CD8-positive, alpha-beta T cell (primary cell): ENCODE measurements at places on chromosomes 6 and 20. TPM values are rescaled to one million over a fixed set of nuclear protein-coding genes. Genes with fewer than 3 reads are reported as not detected.

- DNase-seq: no peak
Observed at GRCh38 chr6:108565091-108565766, 4.5 kb downstream of the FOXO3 start.

CGA gene
- not detected for total RNA-seq

HCK gene
- total RNA-seq: 0.14 TPM

MDFI gene
- not detected for total RNA-seq

DNA sequence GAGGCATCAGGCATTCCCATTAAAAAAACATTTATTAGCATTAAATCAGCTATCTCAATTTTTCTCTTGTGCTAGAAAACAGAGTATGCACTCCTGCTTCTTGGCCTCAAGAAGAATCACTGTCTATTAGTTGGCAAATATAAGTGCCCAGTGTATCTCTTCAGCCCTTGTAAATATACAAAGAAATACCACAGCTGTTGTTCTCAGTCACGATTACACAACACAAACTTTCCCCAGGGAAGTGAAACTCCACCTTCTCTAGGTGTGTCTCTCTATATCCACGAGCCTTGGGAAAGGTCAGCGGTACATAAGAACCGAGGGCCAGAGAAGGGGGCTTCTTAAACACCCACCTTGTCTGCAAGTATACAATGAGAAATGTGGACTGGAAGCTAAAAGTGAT is 194.7 kb downstream of the PKHD1 start:
- no peak for DNase-seq

LAMA2 gene
- 0.35 TPM for total RNA-seq

DNA sequence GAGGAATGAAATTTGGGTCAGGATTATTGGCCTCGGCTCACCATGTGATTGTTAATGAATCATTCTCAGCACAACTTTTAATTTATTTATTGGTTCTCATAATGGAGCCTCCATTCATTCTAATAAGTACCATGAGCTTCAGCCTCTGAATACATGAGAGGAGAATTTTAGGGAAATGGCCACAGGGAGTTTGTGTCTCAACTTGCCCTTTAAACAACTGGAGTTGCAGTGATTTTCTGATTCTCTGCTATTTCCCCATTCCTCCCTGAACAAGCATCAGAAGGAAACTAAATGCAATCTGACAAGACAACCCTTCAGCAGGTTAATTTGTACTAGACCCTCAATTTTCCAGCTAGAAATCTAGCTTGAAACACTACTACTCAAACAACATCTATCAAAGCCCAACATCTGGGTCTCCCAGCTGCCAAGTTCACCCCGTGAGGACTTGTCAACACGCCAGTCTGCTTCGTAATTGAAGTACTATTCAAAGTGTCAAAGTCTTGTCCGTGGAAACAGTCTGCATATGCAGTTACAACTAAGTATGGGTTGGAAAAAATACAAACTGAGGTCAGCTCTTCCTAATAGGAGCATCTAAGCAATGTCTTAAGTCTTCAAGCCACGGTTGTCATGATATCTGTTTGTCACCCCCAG is 235.4 kb downstream of the CDH4 start:
- no peak for DNase-seq

DNA sequence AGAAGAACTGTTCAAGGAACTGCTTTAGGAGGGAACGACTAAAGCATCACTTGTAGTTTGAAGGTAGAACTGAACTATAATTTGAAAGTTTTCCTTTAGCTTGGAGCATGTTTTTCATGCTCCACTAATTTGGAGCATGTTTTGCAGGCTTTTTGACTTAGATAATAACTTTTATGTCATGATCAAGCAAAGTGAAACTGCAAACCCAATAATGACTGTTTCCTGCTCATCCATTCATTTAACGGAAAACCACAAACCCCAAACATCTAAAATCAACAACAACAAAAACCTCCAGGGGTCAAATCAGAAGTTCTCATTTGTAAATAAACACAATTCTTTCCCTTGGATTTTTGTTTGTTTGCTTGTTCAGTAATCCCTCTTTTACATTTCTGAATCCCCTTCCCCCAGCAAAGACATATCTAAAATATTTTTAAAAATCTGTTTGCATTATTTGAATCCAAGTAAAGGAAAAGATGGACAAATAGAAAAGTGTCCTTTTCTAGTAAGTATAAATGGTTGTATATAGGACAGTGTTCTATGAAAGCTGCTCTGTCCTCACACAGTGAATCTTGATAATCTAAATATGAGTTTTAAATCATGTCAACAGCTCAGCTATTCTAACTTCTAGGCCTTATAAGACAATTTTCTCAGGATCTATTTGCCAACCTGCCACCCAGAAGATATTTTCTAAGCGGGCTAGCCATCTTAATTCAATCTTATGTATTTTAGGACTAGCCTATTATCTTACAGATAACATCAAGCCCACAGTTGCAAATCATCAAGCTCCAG is 2.6 kb downstream of the SIM1 start:
- DNase-seq: no peak

DNA sequence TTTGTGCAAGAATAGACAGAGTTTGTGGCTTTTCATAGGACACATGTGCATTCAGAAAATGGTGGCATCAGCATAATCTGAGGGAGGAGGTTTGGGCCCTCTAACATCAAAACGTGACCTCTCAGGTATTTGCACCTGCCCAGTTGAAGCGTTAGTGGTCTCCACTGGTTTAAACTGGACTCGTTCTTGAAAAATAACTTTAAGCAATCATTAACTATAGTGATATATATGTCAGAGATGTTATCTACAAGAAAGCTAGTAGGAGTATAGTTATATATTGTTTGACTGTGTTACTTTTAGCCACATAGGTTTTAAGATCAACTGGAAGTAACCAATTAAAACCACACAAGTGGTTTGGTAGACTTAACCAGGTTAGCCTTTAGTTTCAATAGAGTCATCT is 607.4 kb downstream of the MAFB start:
- DNase-seq: no peak

- no peak for DNase-seq
Observed at GRCh38 chr6:91761621-91762020, 1174.7 kb upstream of the MAP3K7 start.

- DNase-seq: no peak
Observed at GRCh38 chr6:150775415-150776203, 89.9 kb upstream of the MTHFD1L start.

- DNase-seq: no peak
Observed at GRCh38 chr6:110708295-110708950, 106.8 kb downstream of the CDK19 start.

DNA sequence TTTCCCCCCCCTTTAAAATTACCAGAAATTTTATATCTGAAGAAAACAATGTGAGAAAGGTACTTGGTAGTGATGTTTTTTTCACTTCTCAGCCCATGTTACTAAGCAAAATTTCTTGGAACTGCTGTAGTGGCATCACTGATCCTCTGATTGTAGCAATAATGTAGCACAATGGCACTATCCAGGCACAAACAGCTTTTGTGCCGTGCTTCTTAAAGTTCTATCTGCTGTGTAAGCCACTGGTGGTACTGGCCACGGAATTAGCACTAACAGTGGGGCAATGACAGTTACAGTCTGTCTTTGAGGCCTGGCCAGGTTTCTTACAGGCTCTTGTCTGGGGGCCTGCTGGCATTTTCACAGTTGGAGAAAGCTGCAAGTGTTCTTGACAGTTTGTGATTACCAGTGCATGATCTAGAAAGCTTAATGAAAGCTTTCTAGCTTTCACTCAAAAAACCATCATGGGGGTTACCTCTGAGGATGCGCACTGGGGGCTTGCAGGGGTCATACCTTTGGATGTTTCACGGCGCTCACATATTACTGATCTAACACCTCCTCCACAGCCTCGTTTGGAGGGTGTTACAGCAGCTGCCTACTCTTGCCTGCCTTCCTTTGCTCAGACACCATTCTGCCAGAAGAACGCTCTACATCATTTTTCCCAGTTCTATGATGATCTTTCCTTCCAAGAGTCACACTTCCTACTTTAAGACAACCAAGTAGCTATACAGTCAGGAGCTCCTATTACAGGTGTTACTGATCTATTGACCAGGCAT is 58.4 kb upstream of the ARMH2 start:
- DNase-seq: no peak

DNA sequence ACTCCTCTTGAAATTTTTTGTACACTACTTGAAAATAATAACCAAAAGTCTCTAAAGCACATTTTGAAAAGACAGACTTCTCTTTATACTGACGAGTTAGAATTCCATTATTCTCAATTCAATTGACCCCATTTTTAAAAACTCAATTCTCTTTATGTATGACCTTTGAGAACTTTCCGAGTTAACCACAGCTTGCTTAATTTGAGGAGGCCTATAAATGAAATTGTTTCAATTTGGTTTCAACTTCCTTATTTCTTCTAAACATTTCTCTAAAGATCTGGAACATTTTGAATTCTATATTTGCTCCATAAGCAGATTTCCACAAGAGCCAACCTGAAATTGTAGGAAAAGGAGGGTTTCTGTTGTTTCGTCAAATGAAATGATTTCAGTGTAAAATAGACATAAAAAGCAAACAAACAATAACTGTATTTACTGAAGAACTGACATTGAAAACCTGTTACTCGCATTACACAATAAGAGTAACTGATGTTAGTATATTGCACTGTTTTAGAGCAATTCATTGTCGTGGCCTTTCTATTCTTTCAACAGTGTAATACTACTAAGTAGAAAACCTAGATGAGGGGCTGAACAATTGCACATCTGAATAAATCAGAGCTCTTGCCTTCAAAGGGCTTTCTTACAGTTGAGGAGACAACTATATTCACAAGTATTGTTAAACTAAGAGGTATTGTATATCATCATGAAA is 223.6 kb downstream of the HIVEP2 start:
- no peak for DNase-seq

- no peak for DNase-seq
Observed at GRCh38 chr20:47062226-47062890, 167.7 kb downstream of the EYA2 start.

DNA sequence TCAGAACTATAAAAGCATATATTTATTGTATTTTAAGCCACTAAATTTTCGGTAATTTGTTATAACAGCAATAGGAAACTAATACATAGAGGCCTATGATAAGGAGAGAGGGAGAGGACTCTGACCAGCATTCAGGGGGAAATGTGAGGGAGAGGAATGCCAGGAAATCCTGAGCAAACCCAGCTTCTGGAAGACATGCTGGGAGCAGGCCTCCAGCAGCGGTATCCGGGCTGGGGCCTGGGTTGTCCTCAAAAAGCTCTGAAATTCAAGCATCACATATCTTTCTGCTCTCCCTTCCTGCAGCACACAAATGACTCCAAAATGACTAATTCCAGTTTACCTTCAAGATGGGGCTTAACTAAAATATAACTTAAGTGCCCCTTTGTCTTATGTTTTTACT is 33.4 kb upstream of the RIMS1 start:
- no peak for DNase-seq

DNA sequence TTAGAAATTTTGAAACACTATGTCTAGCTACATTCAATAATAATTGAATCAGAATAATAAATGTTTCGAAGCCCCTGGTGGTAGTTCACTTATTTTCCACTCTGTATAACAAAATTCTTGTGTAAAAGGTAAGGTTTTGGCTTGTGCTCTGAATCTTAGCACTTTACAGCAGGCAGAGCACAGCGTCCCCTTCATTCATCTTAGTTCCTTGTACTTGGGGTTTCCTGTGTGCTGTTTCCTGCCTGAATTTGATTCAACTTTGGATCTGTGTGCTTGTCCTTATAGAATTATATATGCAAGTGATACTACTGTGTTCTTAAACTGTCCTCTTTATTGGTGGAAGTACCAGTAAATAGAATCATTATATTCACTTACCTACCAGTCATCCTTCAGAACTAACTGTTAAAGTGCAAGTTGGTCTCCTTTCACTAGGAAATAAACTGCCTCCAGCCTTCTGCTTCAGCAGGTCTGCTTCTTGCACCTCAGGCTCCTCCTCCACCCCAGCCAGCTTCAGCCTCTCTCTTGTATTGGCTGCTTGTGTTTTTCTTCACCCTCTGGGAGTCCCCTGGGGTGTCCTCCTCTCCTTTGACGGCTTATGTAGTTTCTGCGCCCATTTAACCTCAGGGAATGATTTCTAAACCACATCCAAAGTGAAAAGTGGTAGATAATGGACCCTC is 28.8 kb upstream of the TULP4 start:
- no peak for DNase-seq

DNA sequence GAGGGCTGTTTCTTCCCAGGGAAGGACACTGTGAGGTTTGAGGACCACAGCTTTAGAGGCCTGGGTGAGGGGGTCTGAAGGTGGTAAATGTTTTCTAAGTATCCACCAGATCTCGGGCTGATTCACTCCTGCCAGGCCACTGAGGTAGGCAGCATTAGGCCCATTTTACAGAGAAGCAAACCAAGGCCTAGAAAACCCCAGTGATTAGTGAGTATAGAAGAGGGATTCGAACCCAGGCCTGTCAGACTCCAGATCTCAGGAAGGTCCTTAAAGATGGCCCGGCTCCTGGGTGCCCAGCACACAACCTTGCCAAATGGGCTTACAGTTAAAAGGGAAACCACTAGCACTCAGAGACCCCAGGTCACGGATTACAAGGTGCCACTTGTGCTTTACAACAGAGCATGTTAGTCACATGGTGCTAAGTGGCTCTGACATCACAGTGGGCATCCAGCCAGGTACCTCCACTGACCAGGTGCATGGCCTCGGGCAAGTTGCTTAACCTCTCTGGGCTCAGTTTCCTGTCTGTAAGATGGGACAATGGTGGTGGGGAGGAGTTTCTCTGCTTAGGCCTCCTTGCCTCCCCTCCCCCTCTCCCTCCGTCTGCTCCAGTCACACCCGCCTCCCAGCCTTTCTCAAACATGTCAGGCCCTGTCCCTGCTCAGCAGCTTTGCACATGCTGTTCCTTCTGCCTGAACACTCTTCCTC is 18.8 kb upstream of the SIRPA start:
- no peak for DNase-seq

- peak; percentile 38 for DNase-seq
Observed at GRCh38 chr20:32585011-32585585, at the start of gene NOL4L. NOL4L (minus strand) TSS chr20:32585333; CDS start chr20:32584890, 443 bp downstream.

DNA sequence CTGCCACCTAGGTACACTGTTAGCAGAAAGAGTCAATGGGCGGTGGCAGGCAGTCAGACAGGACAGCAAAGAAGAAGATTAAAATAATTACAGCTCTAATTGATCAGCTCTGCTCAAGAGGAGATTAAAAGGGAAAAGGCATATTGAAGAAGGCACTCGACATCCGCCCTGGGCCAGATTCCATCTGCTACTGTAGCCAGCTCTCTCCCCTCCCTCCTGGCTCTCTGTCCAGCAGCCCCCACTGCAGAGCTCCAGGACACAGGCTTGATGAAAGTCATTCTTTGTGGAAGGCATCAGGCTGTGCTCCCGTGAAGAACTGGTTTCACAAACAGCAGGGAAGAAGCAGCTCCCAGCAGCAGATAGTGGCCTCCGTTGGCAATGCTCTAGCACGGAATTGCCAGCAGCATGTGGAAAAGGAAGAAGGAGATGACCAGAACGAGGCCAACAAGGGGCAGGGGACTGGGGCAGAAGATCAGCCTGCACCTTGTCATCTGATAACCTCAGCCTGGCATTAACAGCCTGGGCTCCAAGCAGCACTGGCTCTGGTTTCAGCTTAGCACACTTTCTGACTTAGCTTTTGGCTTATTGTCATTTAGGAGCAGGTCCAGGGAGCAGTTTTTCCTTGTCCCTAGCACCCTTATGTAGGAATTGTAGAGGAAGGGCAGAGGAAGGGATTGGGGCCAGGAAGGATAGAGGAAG is 465.9 kb downstream of the KIF16B start:
- no peak for DNase-seq

ADGRF1 gene
- total RNA-seq: not detected

GRCh38 chr6:56854086-56854485 is 100.8 kb upstream of the BEND6 start:
- no peak for DNase-seq

SLC22A23 gene
- total RNA-seq: 4.8 TPM

GRCh38 chr6:12037798-12038197 is 25.7 kb downstream of the HIVEP1 start:
- DNase-seq: peak; percentile 41

- no peak for DNase-seq
Observed at GRCh38 chr6:145015739-145016558, 719.4 kb downstream of the EPM2A start.
